ENCODE measurements at places on chromosomes 13 and 19.
A peak's percentile ranks its signal among the peaks of the same experiment; 100 is the strongest.

DNA sequence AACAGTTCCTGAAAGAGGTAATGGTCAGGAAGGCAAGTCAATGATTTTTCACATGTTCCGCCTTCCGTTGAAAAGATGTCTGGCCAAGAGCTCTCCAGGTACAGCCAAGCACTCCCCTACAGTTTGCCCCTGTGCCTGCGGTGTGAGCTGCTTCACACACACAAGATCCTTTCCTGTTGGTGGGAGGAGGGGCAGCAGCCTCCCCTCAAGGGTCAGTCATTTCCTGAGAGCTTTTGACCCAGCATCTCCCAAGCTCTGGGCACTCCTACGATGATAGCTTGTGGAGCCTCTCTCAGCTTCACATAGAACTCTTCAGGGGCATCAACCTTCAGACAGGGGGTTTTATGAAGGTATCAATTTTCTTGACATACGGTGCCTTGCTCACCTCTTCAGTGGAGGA lies 86.9 kb downstream of the DOCK9 start:
- DNase-seq = no peak

DNA sequence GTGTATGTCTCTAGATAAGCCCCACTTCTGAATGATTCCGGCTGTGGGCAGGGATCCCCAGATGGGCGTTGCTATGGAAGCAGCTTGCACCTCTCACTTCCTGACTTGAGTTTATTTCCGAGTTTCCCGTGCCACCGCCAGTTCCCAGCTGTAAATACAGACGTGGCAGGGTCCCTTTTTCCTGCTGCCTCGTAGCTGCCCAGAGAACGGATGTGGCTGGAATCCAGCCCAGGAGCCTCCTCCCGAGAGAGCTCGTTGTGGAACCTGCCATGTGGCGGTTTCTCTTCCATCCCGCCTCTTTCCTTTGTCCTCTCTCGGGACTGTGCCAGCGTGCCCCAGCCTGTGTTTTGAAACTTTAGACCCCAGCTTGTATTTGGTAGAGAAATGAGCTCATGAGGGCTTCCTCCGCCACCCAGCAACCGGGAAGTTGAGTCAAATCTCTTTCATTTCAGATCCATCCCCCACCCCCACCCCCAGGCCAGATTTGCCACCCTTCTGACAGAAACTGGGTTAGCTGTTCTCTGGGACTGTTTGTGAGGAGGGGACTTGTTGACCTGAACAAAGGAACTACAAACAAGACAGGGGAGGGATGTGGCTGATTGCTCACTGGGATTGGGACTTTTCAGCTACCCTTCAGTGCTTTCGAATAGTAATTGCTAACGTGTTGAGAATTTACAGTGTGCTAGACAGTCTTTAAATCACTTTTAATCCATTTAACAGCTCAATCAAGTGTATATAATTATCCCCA lies 96.6 kb downstream of the SIPA1L3 start:
- DNase-seq = peak; percentile 42

DNA sequence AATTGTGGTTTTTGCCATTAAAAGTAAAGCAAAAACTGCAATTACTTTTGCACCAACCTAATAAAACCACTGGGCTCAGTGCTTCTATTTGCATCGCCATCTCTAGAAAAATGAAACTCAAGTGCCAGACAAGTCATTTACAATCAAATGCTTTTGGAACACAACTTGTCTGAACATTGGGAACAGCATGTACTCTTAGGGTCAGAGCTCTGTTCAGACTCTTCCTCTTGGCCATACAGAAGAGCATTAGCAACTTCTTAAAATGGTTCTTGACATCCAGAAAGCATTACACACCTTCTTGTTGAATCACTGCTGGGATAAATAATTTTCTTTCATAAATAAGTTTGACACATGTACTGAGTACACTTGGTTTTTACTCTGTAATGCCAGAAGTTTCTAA lies 272.5 kb downstream of the DCLK1 start:
- no peak for DNase-seq

DNA sequence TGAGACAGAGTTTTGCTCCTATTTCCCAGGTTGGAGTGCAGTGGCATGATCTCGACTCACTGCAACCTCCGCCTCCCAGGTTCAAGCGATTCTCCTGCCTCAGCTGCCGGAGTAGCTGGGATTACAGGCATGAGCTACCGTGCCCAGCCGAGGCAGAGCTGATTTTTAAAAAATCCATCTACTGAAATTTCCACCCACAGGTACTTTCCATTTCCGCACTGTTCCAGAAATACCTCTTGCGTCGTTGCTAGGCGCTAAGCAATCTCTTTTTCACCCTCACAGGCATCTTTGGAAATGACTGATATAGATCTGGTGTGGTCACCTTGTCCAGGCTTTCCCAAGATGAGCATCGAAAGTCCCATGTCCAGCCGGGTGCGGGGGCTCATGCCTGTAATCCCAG lies 9.4 kb downstream of the TMEM38A start:
- DNase-seq = no peak

DNA sequence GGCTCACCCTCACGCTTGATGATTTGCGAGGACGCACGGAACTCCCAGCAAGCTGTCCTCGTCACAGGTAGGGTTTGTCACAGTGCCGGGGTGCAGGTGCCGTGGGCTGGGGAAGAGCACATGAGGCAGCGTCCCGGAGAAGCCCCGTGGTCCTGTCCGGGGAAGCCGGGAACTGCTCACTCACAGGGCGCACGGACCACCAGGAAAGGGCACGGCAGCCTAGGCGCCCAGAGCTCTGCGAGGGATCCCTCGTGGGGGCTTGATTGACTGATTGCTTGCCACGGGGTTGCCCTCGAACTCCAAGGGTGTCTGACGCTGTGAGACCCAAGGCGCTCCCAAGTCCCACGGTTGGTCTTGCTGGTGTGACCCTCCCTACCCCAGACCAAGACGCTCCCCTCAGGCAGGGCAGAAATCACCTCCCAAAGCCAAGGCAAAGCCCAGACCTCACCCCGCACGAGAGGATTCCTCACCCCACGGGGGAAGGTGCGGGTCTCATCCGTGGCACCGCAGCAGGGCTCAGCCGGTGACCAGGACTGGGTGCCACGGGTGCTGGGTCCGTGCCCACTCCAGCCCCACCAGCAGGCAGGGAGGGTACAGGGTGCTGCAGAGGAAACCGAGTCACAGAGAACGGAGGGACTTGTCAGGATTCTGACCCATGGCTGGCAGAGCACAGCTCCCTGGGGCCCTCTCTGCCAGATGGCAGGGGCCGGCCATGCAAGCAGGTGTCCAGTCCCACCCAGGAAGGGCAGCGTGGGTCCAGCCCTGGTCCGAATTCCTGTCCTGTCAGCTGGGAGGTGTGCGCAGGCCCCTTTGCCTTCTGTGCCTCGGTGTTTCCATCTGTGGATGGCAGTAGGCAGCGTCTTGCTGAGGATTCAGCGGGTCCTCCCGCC lies 7.7 kb downstream of the C2CD4C start:
- no peak for DNase-seq

DNA sequence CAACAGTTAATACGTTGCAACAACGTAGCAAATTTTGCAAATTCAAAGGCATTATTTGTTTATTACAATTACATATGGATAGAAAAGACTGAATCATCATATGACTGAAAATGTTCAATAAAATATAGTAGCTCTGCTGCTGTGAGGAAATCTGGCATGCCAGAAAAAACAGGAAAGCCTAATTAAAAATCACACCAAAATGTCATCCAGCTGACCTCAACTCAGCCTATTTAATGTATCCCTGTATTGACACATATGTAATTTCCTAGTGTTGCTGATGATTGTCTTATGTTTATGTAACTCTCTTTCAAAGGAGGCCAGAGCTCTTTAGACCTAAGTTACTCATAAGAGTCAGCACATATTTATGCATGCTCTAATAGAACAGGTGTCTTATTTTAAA lies 495.0 kb downstream of the PCDH17 start:
- DNase-seq = no peak

- peak; percentile 62 for DNase-seq
These were observed 41.6 kb upstream of the ZNF730 start for GRCh38 chr19:23075031-23075733.

DNA sequence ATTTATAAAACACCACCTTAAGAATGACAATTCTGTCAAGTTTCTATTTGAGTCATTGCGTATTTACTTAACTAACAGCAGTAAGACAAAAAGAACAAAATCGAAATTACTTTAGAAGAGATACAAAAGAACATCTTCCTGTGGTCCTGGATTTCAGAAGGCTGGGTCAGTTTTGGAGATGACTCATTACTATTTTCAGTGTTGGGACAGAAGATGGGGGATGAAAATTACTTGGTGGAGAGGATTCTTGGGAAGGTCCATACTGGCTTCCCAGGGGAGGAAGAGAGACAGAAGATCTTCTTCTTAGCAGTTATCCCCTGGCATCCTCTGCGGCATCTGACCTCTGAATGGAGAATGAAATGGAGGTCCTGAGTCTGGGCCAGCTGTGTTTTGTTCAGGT lies 33.5 kb upstream of the CSNK1A1L start:
- DNase-seq = no peak

- DNase-seq = no peak
These were observed 793.4 kb downstream of the LIG4 start for GRCh38 chr13:107421951-107422350.

DNA sequence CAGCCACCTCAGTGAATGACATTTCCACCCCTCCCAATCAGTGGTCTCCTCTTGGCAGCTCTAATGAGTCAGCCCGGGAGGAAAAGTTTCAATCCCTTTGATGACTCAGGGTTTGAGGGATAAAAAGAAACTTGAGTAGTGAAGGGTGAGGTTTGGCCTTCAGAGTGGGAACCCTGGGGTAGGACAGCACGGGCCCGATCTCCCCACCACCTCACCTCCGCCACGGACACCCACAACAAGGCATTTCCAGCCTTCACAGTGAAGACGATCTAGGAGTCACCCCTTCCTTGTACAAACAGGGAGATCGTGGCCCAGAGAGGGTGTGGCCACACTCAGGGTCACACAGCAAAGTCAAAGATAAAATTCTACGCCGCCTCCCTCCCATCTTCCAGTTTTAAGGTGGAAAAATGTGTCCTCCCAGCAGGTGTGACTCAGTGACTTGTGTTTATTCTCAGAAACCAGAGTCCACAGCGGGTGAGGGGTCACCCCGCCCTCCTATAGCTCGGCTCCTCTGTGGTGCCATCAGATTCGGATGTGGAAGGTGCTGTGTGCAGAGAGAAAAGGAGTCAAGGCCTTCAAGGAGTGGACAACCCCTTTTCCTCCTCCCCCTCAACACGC lies 12.3 kb downstream of the CIB3 start:
- DNase-seq = no peak

- no peak for DNase-seq
These were observed 782.0 kb downstream of the SLITRK1 start for GRCh38 chr13:83100237-83100636.

DNA sequence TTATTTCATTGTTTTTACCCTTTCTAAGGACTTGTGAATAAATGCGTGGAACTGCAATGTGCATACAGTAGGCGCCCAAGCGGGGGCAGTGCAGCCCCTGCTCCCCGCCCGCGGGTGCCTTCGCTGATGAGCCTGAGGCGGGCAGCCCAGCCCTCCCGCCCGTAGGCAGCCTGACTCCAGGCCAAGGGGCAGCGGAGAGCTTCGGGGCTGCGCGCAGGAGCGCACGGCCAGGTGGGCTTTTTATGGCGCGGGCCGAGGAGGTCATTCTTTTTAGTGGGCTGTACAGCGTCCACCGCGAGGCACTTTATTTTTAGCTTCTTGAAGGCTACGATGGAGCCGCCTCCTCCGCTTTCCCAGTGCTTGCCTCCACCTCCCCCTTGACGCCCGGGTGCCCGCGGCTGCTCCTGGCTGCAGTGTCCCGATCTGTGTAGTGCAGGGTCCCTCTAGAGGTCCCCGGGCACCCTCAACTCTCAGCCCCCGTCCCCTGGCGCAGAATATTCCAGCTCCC lies 60.5 kb downstream of the CCNE1 start:
- DNase-seq = no peak

GRCh38 chr13:40476175-40476958 lies 190.1 kb downstream of the FOXO1 start:
- DNase-seq = no peak

DNA sequence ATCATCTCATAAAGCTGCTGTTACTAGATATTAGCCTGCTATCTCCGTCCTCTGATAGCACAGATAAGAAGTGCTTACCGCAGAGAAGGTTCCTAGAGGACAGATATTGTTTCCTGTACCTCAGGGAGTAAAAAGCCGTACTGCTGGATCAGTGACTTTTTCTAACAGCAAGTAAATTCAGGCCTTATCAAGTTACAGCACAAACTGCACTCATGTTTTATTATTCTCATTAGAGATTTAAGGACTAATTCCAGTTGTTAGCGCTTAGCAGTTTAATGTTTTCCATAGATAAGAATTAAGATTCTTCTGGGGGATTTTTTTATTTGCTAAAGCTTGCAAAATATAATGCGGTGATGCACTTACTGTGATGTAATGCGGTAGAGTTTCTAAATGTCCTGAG lies 119.0 kb upstream of the OBI1 start:
- DNase-seq = no peak

DNA sequence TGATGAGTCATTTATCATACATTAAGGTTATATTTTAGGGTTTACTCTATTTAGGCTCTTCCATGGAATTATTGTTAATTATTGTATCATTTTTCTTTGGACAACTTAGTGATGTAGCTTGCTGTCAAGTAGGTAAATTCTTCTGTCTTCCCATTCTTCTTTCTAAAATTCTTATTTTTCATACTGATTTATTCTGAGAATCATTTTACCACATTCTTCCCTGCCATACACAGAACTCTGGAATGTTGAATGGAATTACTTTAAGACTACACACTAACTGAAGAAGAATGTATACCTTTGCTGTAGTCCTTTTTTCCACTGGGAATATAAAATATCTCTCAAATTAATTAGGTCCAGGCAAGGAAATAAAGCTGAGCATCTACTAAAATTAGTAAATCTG lies 24.5 kb upstream of the SLC7A1 start:
- no peak for DNase-seq

- no peak for DNase-seq
These were observed 2.2 kb upstream of the TNFRSF19 start for GRCh38 chr13:23567906-23568460.

GRCh38 chr13:99965329-99966000 lies 6.1 kb downstream of the ZIC5 start:
- no peak for DNase-seq
